Right kidney (tissue), 9 donors: ENCODE measurements at places on chromosomes 5 and 9.

- DNase-seq = no peak
These were observed 60.2 kb upstream of the STARD4 start for GRCh38 chr5:111572561-111572960.

- no peak for DNase-seq
These were observed 263.3 kb downstream of the ICE1 start for GRCh38 chr5:5685737-5686136.

- peak; percentile 89 for DNase-seq
These were observed 556 bp downstream of the PCDHGC3 start for GRCh38 chr5:141476132-141476911.

GRCh38 chr9:133998915-133999595 lies 6.9 kb upstream of the VAV2 start:
- DNase-seq = no peak

DNA sequence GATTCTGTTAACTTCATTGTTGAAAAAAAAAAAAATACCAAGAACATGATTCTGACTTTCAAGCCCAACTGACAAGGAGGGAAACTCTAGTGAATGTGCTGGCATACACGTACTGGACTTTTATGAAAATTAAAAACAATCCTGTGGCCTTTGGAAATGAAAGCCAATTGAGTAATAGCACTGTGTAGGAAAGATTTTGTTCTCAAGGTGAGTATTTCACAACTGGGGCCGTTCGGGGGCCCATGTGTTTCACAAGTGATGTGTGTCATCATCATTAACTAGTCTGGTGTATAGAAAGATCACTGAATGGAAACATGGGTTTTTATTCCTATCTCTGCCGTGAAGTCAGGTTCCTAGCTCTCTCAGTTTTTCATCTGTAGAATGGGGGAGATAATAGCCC lies 605.0 kb upstream of the CLINT1 start:
- DNase-seq = no peak

DNA sequence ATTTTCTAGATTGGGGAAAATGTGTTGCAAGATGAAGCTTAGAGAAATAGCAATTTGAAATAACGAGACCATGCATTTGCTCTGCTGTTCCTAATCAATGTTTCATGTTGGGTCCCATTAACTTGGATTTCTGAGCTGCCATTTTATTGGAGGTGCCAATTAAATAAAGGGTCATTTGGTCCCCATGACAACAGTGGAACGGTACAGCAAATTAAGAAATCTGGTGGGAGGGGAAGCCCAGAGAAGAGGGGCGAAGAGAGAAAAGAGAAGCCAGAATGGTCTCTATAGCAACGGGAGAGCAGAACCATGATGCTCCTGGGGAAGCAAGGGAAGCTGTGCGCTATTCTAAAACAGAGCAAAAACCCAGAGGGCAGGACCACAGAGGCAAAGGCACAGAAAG lies 120.2 kb downstream of the ENTREP1 start:
- no peak for DNase-seq

DNA sequence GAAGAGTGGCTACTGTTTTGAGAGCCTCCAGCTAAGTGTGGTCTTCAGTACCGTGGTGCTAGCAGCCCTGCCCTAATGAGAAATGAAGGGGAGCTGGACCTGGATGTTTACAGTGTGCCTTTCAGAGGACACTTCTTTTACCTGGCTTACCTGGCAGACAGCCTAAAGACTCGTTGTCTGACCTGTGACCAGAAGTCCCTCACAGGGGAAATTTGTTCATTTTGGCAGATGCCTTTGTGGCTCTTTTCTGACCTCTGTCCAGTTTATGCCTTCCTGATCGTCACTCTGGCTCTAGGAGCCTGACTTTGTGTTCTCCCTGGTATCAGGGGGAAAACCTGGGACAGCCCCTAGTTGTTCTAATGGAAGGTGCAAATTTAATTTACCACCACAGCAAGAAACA lies 475.1 kb downstream of the DMRTA1 start:
- no peak for DNase-seq

- peak; percentile 35 for DNase-seq
These were observed 316.4 kb downstream of the NR3C1 start for GRCh38 chr5:143086908-143087637.

GRCh38 chr9:27183701-27184100 lies 74.7 kb downstream of the TEK start:
- DNase-seq = no peak

- no peak for DNase-seq
These were observed 16.6 kb downstream of the KCNT1 start for GRCh38 chr9:135718616-135719015.

GRCh38 chr5:151451626-151452520 lies 4.5 kb downstream of the SLC36A1 start:
- DNase-seq = no peak

GRCh38 chr5:66518753-66519152 lies 77.4 kb upstream of the MAST4 start:
- no peak for DNase-seq

GRCh38 chr5:175712313-175712680 lies 54.4 kb downstream of the HRH2 start:
- no peak for DNase-seq

GRCh38 chr5:14587150-14587549 lies 5.6 kb downstream of the OTULINL start:
- no peak for DNase-seq

DNA sequence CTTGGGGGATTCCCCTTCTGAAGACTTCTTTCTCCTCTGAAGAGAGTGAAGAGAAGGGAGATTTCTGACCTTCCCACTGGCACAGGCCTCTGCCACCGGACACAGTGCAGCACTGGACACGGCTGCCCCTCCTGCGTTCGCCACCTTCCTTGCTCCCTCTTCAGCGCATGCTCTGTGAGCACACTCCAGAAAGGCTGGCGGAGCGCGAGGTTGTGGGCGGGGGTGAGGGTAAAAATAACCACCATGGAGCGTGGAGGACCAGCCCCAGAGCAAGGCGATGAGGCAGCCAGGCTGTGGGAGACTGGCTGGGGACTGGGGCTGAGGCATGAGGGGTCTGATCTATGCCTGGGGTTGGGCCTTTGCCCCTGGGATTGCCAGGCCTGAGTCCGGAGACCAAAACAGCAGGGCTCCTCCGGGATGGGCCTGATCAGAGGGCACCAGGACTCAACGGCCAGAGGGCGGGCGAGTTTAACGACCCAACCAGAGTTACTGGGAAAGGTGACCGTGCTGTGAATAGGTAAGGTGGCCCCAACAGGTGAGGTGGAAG lies 97.2 kb downstream of the ROR2 start:
- DNase-seq = no peak

DNA sequence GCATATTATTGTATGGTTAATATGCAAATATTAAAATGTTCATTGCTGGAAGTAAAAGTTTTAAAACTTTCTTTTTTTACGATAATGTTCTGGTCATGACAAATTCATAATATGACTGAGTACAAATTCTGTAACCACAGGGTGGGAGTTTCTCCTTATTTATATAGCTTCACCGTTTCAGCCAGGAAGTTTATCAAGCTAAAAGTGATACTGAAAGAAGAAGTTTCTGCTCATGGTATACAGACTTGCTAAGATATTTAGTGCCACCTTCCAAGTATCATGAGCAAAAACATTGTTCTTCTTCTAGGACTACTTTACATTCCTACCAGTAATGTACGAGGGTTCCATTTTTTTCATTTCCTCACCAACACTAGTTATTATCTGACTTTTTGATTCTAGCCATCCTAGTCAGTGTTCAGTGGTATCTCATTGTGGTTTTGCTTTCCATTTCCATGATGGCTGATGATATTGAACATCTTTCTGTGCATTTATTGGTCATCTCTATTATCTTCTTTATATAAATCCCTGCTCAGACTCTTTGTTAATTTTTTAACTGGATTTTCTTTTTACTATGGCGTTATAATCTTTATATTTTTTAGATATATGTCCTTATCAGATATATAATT lies 94.2 kb upstream of the PRRC1 start:
- DNase-seq = no peak

DNA sequence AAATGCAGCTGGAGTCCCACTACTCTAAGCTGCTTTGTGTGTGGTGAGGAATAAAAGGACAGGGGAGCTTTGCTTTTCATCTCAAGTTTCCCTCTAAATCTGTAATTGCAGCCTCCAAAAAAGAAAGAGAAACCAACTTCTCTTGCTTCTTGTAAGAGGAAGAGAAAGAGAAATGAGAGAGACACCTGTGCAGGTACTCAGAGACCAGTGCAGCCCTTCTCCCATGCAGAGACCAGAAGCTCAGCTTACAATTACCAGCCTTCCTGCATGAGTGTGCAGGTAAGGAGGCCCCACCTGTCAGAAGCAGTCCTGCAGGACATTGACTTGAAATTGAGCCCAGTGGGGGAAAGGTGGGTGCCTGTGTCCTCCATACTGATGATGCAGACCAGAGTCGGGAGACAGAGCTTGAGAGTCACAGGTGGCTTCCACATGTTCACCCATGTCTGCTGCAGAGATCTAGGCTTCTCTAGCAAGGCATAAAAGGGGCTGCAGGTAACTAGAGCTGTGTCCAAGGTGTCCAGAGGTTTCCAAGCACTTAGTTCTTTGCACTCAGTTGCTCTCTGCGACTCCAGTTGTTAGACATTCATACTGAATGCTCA lies 15.3 kb upstream of the MED10 start:
- DNase-seq = no peak

DNA sequence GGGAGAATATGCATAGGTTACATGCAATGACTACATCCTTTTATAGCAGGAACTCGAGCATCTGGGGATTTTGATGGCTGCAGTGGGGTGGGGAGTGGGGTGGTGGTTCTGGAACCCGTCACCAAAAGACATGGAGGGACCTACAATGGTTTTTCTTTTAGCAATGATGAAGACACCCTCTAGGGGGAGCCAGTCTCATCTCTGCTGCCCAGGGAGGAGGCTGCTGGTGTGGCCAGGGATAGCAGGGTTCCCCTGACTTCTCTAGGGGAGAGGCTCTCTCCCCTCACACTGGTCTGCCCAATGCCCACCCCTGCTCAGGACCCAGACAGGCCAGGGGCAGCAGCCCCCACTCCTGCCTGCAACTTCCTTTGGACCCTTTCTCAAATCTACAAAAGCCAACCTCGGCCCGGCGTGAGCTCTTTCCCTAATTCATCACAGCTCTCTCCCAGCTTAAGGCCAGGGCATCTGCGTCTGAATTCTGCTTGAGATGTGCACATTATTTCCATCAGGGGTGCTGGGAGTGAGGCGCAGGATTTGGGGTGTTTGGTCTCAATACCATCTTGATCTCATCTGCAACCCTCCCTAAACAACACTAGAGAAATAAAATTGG lies 73.6 kb upstream of the RETREG1 start:
- DNase-seq = no peak

- no peak for DNase-seq
These were observed 85.5 kb upstream of the ZNF169 start for GRCh38 chr9:94173632-94174031.

GRCh38 chr9:108885643-108886348 lies 23.7 kb downstream of the ACTL7A start:
- DNase-seq = no peak

GRCh38 chr9:3018691-3019230 lies 174.9 kb upstream of the PUM3 start:
- DNase-seq = no peak

DNA sequence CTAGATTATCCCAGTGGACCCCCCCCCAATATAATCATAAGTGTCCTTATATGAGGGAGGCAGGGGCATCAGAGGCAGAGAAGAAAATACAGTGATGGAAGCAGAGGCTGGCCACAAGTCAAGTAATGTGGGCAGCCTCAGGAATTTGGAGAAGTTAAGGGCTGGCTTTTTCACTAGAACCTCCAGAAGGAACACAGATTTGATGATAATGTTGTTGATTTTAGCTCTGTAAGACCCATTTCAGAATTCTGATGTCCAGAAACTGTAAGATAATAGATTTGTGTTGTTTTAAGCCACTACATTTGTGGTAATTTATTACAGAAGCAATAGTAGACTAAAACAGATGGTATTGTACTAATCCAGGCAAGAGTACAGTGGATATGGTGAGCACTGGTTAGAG lies 36.3 kb upstream of the LRRTM2 start:
- DNase-seq = no peak

DNA sequence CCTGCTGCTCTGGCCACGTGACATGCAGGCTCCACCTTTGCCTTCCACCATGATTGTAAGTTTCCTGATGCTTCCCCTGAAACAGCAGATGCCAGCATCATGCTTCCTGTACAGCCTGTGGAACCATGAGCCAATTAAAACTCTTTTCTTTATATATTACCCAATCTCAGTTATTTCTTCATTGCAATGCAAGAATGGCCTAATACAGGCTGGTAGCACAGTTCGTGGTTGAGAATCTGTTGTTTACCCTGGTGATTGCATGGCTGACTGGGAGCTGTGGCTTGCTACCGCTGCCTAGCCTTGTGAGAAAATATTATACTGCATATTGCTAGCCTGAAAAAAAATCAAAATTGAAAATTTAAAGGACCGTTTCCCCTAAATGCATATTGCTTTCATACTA lies 44.8 kb upstream of the PTPN3 start:
- no peak for DNase-seq

DNA sequence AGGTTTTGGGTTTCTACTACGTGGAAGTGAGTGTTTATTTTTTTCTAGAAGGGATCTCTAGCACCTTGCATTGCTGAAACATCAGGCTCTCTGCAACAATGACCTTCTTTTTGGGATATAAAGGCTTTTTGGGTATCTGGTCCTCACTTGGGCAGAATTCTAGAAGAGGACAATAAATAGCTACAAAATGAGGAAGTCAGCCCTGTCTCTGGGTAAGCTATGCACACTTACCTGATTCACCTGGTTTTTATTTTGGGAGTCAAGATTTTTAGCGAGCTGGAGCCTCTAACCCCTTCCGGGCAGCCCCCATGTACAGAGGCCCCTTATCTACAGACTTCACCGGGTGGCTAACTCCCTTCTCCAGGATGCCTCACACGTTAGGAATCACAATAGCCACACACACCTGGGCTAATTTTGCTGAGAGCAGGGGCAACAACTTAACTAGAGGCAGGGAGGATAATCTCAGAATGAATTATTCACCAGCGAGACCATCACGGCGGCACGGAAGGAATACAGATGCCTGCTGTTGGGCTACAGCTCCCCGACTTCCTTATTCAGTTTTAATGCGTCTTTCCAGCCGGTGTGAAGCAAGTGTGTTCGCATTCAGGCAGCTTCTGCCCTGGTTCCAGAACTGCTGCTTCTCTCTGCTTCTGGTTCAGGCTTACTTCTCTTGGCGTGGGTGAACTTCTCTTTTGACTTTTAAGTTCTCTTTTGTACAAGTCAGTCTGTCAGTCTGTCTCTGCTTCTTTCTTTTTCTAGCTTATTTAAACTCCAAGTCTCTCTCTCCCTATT lies 341.0 kb upstream of the PANK3 start:
- DNase-seq = no peak

GRCh38 chr5:102666164-102666946 lies 88.8 kb upstream of the PAM start:
- no peak for DNase-seq

DNA sequence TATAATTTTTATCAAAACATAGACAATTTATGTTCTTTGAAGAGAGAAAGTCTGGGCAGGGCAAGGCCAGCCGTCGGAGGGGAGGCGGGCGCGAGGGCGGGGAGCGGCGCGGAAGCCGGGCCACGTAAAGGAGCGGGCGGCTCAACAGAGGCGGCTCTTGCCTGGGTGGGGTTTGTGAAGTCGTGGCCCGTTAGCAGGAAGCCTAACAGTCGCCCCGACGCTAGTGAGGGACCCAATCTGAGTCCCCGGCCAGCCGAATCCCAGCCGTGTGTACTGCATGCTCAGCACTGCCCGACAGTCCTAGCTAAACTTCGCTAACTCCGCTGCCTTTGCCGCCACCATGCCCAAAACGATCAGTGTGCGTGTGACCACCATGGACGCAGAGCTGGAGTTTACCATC lies 1129.2 kb downstream of the CDH9 start:
- no peak for DNase-seq
